Upper lobe of left lung (tissue), 6 donors: ENCODE measurements at places on chromosomes 12 and 14. TPM values are rescaled to one million over a fixed set of nuclear protein-coding genes. Genes with fewer than 3 reads are reported as not detected.

Gene TMEM116
- 23.3 TPM for total RNA-seq

Gene TMCC3
- total RNA-seq: 5.4 TPM

Gene CCDC88C
- 38.9 TPM for total RNA-seq

Gene DCD
- total RNA-seq: not detected

DNA sequence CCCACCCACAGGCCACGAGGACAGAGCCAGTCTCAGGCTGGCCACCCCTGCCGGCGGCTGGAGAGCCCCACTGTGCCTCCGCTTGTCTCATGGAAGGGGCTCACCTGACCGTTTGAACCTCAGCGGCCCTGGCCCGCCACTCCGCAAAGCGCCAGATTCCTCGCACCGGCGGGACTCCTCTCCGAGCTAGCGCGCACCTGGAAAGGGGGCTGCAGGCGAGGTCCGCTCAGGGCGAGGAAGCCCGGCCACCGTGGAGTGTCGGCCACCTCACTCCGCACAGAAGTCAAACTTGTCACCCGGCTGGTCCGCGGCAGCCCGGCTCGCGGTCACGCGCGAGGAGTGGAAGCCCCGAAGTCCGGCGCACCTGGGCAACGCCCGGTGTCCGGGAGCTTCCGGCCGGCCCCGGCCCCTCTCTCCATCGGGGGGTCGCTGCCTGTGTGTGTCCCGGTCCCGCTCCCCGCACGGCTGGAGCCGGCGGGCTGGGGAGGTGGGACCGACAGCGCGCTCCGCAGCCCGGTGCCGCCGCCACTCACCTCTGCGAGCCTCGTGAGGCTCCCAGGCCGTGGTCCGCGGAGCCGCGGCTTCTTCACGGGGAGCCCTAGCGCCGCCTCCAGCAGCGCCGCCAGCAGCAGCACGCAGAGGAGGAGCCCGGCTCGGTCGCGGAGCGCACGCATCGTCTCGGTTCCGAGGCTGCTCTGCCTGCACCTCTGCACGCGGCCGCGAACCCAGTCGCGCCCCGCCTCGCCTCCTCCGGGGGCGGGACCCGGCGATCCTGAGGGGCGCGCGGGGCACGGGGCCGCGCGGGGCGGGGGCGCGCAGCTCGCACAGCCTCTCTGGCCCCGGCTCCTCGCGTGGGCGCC, at the start of gene ISM2:
Gene ISM2, minus strand, starts transcription at position 697 of the 860 bp plus-strand sequence. Its CDS starts 23 bp downstream, at position 674.
- DNase-seq: peak; percentile 90

GRCh38 chr14:40053416-40053815, 621.2 kb upstream of the FBXO33 start:
- no peak for DNase-seq

- DNase-seq: no peak
Measured at GRCh38 chr14:24441904-24442239, 704 bp downstream of the SDR39U1 start.

- DNase-seq: peak; percentile 59
Measured at GRCh38 chr14:103698380-103699260, 16.6 kb downstream of the XRCC3 start.

- DNase-seq: peak; percentile 68
Measured at GRCh38 chr14:100539766-100540140, 47.5 kb downstream of the BEGAIN start.

DNA sequence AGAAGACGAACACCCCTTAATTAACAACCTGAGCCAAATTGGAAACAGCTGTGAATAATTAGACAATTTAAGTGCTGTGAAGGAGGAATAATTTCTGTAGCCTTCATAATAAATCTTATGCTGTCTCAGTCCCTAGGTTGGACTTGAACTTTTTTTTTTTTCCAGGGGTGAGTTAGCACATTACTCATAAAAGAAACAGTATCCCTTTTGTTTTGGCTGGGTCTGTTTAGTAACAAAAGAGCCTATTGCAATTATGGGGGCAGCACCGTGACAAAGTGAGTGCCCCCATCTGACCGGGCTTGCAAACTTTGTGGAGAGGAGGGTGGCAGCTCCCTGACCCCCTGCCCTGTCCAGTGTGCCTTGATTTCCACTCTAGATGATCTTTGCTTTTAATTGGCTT, 167.4 kb downstream of the DICER1 start:
- DNase-seq: no peak
